ENCODE measurements at places on chromosomes 6 and 20.

GRCh38 chr6:83867527-83868161 is 8.2 kb downstream of the CYB5R4 start:
- DNase-seq = no peak

GRCh38 chr6:14635934-14636591 is 518.5 kb downstream of the CD83 start:
- DNase-seq = no peak

DNA sequence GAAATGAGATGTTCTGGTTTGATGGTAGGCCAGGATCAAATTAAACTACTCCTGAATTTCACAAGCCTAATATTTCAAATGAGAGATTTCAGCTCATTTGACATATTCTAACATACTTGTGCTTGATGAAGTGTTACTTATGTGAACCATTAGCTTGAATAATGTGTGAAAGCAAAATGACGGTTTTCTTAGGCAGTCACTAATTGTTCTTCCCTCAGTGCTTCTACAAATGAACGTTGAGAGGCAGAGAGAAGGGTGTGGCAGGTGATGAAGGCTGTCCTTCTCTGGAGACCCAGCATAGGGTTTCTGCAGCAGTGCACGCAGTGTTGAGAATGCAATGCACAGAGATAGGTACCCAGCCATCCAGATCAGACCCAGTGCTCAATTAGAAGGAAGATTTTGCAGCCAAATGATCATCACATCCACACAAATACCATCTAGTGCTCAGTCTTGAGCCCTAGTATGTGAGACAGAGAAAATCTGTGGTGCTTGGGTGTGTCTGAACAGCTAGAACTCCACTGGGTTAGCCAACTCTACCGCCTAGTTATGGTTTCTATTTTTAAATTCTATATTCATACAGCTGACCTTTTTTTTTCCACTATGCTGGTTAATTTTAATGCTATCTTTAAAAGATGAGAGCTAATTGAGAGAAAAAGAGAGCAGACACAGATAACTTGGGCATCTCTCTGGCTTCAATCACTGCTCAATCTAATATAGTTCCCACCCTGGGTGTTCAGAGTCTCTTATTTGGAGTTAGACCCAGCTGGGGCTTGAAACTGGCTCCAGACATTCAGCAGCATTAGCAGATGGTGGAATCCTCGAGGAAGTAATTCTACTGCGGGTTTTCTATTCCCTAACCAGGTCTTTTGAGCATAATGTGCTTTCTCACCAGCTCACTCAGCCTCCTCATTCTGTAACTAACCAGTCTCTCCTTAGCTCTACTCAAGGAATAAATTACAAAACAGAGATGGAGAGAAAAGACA is 4.4 kb upstream of the MYLIP start:
- no peak for DNase-seq

GRCh38 chr6:8275667-8276066 is 159.7 kb downstream of the SLC35B3 start:
- no peak for DNase-seq

- DNase-seq = no peak
Measured at GRCh38 chr6:140043357-140043756, 668.9 kb upstream of the CITED2 start.

DNA sequence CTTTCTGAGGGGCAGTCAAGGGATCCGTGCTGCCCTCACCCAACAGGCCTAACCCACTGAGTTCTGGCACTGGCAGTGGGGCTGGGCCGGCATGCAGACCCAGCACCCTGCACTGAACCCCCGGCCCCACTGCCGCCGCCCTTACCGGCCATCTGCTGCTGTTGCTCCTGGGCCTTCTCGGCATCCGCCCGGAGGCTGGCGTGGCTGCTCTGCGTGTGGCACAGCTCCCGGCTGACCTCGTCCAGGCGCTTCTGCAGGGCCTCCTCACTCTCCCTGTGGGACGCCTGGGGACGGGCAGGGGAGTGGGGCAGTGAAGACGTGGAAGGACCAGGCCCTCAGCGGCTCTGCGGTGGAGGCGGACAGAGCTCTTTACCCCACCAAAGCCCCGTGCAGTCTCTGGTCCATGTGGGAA is 52.4 kb downstream of the RRBP1 start:
- no peak for DNase-seq

GRCh38 chr20:33112547-33113386 is 33.3 kb downstream of the BPIFB4 start:
- no peak for DNase-seq

DNA sequence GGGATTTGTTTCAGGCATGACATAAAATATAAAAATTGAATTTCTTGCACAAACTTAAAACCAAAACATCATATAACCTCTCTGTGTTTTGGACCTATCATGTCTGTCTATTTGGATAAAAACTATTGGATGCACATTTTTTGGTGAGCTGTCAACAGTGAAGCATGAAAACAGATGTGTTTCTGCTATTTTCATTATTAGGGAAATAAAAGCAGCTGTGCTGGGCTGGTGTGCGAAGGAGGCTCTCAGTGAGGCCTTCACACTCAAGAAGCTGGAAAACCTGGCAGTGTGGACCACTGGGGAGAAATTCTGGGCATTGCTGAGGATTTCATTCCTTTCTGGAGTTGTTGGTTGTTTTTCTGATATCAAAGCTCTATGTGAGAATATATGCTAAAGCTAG is 395.3 kb downstream of the GJA1 start:
- no peak for DNase-seq

GRCh38 chr6:152508477-152508876 is 128.7 kb downstream of the SYNE1 start:
- no peak for DNase-seq

DNA sequence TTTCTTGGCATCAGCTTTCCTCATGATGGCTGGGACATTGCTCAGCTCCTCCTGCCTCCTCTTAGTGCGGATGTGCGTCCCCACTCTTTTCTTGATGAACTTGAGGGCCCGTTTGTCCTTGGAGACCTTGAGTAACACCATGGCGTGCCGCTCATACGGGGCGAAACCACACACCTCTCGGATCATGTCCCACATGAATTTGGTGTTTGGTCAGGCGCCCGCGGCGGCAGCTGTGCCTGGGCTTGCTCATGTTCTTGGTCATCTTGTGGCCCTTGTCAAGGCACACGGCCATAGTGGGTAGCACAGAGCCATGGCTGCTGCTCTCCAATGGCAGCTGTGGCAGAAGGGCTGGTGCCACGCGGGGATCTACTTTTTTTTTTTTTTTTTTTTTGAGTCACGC is 2.6 kb downstream of the ERGIC3 start:
- DNase-seq = no peak

GRCh38 chr6:89562093-89562973 is 76.2 kb downstream of the LYRM2 start:
- no peak for DNase-seq
